ENCODE measurements at places on chromosomes 2 and 18.

GRCh38 chr2:216632346-216632951 is 771 bp upstream of the IGFBP2 start:
- no peak for DNase-seq

DNA sequence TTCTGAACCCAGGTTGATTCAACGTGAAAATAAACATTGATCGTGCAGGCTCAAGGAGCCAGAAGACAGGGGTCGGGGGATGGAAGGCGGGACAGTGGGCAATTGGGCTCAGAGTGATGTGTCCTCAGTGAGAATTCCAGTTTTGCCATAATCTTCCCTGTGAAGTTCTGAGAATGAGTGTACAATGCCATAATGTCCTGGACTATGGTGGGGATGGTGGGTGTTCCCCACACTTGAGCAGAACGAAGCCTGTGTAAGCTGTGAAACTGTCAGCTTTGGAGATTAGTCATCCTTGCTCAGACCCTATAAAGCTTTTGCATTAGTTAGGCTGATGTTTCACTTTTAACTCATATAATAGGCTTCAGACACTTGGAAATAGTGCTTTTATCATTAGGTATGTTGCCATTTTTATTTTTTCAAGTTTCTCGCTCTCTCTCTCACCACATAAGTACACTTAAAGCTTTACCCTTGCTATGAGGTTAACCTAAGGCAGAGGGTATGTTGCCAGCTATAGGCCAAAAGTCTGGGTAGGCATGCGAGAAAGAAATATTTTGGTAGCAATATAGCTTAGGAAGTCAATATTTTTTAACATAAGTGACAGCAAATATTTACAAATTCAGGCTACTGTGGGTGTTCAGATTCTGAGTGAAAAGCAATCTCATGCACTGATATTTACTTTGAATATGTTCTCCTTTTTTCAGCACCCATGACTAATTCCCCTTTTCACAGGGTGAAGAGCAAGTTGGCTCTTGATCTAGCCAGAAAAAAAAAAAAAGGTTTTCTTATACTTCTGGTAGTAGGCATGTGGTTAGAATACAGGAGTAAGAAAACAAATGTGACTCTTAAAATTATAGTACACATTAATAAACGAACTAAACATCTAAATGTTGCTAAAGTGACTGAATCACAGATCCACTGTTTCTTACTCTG is 47.2 kb downstream of the CDC42EP3 start:
- no peak for DNase-seq

- no peak for DNase-seq
Measured at GRCh38 chr2:156099382-156099781, 233.1 kb downstream of the NR4A2 start.

- no peak for DNase-seq
Measured at GRCh38 chr2:95344215-95344583, 47.1 kb downstream of the KCNIP3 start.

- no peak for DNase-seq
Measured at GRCh38 chr2:218569661-218570500, 1.2 kb downstream of the CNOT9 start.

GRCh38 chr18:58470292-58470691 is 158.6 kb downstream of the ALPK2 start:
- no peak for DNase-seq

GRCh38 chr18:28584731-28585130 is 407.8 kb upstream of the CDH2 start:
- no peak for DNase-seq

DNA sequence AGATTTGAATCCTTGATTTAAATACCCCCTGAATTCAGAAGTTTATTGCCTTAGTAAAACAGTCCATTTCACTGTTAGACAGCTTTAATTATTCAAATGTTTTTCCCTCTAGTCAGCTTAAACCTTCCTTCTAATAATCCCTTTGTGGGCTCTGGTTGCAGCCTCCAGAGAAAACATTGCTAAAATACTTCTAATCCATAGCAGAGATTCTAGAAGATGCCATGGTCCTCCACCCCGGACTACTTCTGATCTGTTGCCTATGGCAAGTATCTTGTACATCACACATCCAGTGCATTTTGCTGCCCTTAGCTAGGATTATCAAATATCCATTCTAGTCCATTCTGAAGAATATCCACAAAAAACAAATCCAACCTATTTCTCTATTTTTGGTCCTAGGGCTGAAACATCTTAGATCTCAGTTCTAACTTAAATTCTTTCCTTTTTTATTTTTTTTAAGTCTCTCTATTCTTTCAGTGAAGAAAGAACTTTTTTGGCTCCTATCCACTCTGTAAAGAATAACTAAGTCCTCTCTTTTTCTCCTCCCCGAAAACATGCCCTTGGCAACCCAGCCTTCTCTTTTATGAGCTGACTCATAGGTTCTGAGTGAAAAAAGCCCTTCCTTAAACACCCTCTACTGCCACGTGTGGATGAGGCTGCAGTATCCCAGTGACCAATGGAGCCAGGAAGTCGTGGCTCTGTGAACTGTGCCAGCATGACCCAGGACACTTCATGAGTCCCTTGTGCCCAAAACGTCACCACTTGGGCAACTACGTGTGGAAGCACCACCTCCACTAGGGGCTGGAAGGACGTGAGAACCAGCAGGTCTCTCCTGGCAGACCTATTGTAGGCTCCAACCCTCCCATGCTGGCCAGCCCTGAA is 349.8 kb downstream of the TNS1 start:
- DNase-seq, result no peak

- DNase-seq, result no peak
Measured at GRCh38 chr2:181124497-181124896, 144.1 kb downstream of the UBE2E3 start.

- no peak for DNase-seq
Measured at GRCh38 chr2:31318361-31319336, 84.7 kb downstream of the EHD3 start.

DNA sequence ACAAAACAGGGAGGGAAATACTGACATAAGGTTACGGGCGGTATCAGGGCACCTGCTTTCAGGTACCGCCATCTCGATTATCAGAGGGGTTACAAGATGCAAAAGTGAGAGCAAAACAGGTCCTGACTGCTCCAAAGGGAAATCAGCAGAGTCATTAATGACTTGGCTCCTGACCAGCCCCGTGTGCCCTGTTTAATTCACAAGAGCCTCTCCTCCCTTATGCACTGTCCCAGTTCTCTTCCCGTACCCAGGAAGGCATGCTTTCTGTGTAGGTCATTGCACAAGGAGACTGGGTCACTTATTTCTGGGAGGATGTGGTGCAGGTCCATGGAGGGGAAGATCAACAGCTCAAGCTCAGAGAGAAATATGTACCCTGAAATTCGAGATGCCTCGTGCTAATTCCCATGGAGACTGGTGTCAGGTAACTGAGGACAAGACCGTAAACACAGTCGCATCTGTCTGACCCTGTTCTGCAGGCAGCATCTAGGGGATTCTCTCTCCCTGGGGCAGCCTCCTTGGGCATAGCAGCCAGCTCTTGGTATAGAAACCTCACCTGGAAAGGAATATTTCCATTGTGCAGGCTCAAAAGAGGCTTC is 79.9 kb downstream of the HNRNPLL start:
- DNase-seq, result no peak

GRCh38 chr18:42644729-42645131 is 470.8 kb downstream of the RIT2 start:
- no peak for DNase-seq

GRCh38 chr18:41954827-41955613 is at the start of gene PIK3C3:
Gene PIK3C3, plus strand, starts transcription at chr18:41955234. Its CDS starts 58 bp downstream, at chr18:41955292.
- peak; percentile 93 for DNase-seq

- no peak for DNase-seq
Measured at GRCh38 chr2:237869343-237870102, 10.1 kb downstream of the RAMP1 start.

GRCh38 chr2:193517615-193518014 is 1322.9 kb upstream of the TMEFF2 start:
- no peak for DNase-seq

- DNase-seq, result no peak
Measured at GRCh38 chr2:129857200-129857599, 122.3 kb upstream of the RAB6C start.

DNA sequence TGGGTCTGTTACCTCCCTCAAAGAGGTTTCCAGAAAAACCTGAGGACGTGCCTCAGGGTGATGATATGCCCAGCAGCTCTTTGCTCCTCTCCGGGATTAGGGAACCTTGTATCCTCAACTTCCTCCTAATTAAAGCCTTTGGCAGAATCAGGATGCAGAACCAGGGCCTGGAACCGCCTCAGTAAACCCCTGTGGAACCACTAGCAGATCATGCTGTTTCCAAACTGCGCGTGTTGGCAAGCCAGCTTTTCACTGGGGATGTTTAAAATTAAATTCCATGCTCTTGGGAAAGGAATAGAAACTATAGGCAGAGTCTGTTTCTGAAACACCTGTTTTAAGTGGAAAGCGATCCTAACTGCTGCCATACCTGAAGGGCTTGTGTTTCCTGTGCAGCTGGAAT is 26.4 kb downstream of the CRIM1 start:
- no peak for DNase-seq

DNA sequence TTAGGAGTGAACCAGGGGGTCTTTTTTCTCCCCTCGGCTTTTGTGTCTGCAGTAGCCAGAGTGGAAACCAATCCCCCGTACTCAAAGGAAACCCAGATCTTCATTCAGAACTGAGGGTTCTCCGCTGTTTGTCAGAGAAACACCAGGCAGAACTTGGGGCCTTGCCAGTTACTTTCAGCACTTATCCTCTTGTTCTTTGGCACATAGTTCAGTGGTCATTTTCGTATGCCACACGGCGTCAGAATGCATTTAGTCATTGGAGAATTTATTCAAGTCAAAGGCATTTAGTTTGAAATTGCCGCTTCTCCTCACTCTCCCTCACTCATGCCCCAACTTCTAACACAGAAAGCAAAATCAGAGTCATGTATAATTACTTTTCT is 102.9 kb downstream of the CABLES1 start:
- no peak for DNase-seq

DNA sequence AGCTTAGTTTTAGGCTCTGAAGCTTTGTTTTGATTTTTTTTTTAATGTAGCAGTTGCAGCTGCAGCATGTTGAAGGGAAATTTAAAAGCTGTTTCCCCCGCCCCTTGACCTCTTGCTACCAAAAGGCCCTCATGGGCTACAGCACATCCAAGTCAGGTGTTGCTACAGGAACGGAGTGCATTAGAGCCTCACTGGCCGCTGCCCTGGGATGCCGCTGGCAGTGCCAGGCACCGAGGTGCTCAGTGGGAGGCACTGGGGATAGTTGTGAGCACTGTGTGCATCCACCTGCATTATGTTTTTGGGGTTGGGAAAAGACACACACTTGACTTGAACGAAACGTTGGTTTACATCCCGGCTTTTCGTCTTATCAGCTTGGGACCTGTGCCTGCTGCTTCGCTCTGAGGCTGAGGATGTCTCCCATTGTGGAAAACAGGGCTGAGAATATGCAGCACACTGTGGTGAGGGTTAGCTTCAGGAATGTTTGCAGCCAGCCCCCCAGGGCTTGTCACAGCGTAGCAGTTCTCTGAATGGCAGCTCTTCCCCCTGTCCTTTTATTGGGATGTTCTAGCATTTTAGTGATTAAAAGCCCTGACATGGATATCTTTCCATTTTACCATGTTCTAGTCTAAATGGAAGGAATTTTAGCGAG is 24.1 kb downstream of the DCDC2C start:
- no peak for DNase-seq

- DNase-seq, result no peak
Measured at GRCh38 chr2:171309455-171310286, 124.1 kb downstream of the METTL8 start.

DNA sequence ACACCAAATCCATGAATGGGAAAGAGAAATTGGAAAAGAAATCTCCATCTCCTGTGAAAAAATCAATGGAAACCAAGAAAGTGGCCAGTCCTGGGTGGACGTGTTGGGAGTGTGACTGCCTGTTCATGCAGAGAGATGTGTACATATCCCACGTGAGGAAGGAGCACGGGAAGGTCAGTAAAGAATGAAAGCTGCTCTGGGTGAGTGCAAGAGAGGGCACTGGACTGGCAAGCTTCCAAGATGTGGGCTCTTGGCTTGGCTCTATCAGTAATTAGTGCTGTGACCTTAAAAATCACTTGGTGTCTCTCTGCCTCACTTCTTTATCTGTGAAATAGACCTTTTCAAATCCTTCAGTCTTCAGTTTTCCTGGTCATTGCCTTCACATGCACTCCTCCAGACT is 89.0 kb downstream of the ZNF532 start:
- no peak for DNase-seq

- no peak for DNase-seq
Measured at GRCh38 chr2:157825885-157826284, 50.2 kb downstream of the ACVR1 start.

DNA sequence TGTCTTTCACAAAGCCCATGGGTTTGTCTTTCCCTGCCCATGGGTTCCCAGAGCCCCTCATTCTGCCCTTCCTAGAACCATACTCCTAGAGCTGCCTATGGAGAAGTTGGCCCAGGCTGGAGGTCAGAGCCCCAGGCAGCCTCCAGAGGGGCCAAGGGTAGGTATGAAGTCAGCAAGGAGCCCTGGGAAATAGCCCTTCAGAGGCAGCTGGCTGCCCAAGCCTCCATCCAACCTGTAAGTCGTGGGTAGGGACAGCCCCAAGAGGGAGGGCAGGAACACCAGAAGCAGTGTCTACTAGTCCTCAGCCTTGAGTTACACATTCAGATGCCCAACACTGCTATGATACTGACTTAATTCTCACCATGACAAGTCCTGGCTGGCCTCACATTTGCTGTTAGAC is 49.5 kb downstream of the TMEM247 start:
- DNase-seq, result no peak

DNA sequence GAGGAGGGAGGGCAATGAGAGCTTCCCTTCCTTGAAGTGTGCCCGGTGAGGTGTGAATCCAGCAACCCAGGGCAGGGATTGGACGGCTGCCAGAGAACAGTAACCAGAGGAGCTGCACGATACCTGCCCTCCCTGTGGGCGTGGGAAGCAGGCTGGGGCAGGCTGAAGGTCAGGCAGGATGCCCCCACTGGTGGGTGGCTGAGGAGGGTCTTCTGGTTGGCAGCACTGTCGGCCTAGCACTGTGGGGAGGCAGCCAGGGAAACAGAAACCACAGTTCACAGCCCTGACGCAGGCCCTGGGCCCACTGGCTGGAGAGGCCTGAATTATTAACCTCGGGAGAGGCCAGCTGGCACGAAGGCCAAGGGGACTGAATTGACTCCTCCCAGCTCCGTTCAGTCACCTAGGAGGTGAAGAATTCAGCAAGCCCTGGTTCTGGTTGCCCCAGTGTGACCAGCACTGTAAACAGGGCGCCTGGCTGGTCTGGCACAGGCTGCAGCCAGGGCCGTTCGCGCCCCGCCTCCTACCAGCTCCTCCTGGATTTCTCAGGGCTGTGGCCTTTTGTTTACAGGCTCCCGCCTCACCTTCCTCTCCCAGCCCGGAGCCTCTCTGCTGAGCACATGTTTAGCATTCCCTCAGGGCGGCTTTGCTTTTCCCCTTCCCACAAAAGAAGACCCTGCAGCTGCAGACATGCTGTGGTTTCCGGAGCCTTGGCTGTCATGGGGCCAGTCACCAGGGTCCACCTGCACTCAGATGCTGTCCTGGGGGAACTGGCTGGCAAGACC is 97.8 kb downstream of the B3GNT2 start:
- no peak for DNase-seq

DNA sequence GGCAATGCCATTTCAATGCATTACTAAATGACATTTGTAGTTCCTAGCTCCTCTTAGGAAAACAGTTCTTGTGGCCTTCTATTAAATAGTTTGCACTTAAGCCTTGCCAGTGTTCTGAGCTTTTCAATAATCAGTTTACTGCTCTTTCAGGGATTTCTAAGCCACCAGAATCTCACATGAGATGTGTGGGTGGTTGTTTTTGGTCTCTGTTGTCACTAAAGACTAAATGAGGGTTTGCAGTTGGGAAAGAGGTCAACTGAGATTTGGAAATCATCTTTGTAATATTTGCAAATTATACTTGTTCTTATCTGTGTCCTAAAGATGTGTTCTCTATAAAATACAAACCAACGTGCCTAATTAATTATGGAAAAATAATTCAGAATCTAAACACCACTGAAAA is 45.3 kb downstream of the HADHB start:
- no peak for DNase-seq
